Stimulated activated CD4-positive, alpha-beta T cell treated with anti-CD3 and anti-CD28 coated beads, Interleukin-15, amount 100 ng/mL, for 48 hours (primary cell): ENCODE measurements at places on chromosomes 3 and 15.

DNA sequence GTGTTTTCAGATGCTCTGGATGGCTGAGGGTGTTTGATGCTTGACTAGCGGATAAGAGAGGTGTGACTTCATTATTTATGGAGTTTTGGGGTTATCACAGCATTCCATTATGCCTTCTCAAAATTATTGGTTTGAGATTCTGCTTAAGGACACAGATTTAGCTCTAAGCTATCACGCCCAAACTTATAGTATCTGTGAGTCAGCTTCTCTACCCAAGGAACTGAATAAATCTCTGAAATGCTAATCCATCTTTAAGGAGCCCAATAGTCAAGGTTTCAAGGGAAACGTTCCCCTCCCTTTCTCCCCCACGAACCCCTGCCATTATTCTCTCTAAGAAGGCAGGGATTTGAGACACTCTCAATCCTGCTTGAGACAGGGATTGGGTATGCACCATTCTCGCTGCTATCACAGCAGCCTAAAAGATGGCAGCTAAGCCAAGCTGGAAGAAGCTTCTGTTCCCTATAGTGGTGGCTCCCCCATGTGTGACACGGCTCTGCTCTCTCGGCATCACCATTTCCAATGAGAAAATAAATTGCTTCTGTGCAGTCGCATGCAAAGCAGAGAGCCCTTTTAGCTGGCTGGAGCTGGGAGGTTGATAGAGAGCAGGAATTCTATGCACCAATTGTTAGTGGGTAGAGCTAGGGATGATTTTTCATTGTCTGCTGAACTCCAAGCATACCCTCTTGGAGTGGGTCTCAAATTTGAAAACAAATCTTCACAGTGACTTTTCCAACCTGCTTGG, 151.1 kb downstream of the IL20RB start:
- no peak for DNase-seq

DNA sequence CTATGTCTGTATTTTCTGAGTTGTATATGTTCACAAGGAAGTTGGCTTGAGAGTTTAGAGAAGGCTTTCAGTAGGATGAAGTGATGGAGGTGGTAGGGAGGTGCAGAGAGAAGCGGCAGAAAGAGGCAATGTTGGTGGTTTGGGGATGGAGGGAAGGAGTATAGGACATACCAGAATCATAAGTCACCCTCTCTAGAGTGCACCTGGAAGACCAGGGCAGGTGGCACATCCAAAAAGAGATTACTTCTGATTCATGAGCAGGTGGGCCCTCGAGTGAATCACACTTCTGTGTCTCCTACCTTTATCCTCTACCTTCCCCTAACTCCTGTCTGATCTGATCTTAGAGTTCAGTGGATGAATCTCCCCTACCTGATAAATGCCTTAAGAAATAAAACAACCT, 41.8 kb upstream of the MRPL3 start:
- no peak for DNase-seq

DNA sequence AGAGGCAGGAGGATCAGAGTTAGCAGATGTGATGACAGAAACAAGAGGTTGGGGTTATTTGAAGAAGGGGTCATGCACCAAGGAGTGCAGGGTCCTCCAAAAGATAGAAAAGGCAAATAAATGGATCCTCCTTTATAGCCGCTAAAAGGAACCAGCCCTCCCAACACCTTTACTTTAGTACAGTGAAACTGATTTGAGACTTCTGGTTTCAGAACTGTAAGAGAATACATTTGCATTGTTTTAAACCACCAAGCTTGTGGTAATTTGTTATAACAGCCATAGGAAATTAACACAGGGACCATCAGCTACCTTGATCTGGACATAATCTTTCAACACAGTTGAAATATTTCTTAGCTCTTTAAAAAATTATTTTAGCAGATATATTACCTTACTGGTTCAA, 166.6 kb downstream of the TIGIT start:
- no peak for DNase-seq

DNA sequence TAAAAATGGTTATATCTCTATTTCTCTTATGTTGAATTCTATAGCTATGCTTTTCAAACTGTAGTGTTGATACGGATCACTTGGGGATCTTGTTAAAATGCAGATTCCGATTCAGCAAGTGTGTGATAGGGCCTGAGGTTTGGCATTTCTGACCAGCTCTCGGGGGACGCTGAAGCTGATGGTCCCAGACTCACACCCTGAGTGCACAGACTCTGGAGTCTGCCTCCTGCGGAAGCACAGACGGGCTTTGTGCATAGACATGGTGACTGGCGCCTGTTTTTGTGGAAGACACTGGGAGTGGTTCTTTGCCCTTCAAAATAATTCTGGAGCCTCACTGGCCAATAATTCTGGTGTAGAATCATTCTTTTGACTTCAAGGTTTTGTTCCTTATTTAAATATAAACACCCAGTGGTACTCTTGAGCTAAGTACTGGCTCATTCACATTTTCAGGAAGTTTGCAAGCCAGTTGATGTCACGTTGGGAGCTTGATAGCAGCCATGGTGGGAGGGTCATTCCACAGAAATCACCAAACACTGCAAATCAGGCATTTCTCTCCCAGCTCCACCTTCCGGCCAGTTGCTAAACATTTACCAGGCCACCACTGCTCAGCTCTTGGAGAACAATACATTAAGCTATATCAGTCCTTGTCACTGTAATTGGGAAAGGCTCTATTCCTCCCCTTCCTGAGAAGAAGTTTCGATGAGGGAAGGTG, 19.2 kb downstream of the CLDN11 start:
- no peak for DNase-seq

DNA sequence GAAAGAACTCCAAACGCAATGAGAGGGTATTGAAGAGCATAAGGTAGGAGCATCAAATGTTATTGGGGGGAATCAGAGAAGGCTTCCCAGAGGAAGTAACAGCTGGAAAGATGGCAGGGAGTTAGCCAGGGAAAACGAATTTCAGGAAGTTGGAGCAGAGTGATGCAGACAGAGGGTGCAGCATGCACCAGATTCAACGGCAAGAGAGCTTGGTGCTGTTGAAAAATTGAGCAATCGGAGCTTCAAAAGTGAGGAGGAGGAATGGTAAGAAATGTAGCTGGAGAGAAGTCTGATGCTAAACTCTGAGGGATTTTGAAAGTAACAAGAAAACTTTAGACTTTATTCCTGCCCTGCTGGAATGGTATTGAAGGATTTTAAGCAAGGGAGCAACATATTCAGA, 541.0 kb upstream of the LMCD1 start:
- DNase-seq = no peak
